Activated gamma-delta T cell treated with anti-CD3 and anti-CD28 coated beads, Interleukin-2, amount 50 U/mL, for 16 hours (primary cell): ENCODE measurements at places on chromosomes 1 and 21.

- no peak for DNase-seq
Measured at GRCh38 chr1:62318756-62319544, at the start of gene KANK4. TSS of gene KANK4 (minus strand) at chr1:62319434. CDS start at chr1:62281564, 37,870 bp downstream.

- no peak for DNase-seq
Measured at GRCh38 chr1:157834430-157834829, 7.2 kb downstream of the CD5L start.

DNA sequence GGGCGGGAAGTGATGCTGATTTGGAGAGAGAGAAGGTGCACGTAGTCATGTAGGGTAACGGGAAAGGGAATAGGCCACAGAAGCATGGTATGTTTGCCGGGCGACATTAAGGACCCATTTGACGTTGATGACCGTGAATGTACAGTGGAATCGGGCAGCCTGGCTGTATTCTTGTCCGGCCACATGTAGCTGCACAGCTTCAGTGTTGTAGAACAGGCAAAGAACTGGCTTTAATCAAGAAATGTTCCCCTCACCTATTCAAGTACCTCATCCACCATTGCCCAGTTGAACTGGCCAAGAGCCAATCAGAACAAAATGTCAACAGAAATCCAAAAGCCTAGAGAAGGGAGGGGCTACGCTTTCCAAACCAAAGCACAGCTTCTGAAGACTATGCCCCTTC lies 104.8 kb downstream of the DHRS3 start:
- no peak for DNase-seq

- no peak for DNase-seq
Measured at GRCh38 chr1:195141294-195141693, 1466.9 kb downstream of the KCNT2 start.

GRCh38 chr1:15858069-15858670 lies 10.7 kb downstream of the SPEN start:
- DNase-seq, result no peak

DNA sequence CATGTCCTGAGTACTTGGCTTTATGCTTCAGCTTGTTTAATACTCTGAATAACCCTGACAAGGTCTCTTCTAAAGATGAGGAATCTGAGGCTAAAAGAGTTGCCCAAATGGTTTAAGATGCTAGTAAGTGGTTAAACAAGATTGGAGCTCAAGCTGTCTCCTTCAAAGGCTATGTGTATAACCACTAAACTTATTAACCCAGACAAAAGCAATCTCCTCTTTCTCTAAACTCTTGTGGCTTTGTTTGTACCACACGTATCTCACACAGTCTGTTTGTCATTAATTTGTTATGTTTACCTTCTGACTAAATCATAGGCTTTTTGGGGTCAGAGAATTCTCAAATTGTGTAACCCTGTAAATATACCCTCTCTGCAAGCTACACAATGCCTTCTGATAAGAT lies 89.9 kb downstream of the HMCN1 start:
- no peak for DNase-seq

DNA sequence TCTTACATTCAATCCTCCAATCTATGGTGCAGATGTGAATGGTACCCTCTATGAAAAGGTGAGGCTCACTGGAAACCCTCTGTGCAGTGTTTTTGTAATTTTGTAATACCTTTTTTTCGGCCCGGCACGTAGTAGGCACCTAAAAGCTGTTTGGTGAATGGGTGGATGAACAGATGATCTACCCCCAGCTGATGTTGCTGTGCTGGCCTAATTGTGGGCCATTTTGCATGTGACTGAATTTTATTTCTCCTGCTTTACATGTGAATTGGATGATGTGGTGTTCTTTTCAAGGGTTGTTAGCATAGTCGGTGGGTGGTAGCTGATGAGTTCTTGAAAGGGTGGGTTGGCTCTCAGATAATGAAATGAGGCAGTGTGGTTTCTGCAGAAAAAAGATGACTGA lies 10.4 kb downstream of the KDM4A start:
- DNase-seq, result no peak

DNA sequence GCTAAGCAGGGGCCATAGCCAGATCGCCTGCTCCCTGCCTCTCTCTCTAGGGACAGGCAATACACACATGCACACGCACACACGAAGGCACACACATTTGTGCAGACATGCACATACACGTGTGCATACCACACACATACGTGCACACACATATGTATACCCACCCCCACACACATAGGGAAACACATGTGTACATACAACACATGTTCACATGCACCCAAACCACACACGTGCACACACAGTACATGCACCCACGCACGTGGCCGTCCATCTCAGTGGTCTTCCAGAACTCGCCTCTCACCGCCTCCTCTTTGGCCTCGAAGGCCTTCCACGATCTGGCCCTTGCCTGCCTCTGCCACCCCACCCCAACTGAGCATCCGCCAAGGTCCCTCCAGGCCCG lies 25.3 kb upstream of the PEX10 start:
- no peak for DNase-seq

GRCh38 chr1:211327346-211327921 lies 801 bp downstream of the TRAF5 start:
- DNase-seq, result no peak

DNA sequence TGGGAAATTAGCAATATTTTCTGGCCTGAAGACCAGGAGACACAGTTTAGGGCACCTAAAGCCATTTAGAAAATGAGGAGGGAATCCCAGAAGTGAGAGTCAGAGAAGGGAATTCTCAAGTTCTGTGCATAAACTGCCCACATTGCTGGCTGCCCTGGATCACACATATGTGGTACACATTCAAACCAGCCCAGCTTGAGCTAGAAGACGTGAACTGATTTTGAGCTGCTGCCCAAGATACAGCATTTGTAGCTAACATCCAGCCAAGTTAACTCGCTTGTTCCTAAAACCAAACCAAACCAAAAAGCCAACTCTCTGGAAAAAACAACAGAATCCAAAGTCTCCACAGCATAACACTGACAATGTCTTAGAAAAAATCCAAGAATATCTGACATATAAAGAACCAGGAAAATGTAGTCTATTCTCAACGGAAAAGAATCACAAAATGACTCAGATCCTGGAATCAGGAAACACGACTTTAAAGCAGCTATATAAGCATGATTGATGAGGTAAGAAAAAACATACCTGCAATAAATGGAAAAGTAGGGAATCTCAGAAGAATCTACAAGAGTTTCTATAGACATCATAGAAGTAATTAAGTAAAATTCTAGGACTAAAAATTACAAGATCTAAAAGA lies 18.2 kb upstream of the QSOX1 start:
- DNase-seq, result no peak

DNA sequence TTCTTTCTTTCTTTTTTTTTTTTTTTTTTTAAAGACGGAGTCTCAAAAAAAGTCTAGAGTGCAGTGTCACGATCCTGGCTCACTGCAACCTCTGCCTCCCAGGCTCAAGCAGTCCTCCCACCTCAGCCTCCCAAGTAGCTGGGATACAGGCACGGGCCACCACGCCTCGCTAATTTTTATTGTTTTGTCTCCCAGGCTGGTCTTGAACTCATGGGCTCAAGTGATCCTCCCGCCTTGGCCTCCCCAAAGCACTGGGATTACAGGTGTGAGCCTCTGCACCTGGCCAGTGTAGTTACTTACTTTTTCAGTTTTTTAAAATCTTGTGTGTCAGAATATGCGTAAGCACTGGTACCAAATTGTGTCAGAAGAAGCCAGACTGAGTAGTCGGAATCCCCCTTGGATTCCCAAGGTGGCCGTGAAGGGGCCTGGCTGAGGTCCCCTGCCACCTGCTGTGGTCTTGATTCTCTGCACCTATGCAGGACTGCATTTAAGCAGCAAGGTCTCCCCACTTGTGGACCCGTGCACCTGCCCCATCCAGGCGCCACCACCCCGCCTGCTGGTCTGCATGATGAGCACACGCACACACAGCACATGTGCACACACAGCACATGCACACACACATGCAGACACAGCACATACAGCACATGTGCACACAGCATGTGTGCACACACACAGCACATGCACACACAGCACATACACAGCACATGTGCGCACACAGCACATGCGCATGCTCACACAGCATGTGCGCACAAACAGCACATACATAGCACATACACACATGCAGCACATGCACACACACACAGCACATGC lies 47.5 kb downstream of the PCNT start:
- no peak for DNase-seq

GRCh38 chr1:193109619-193110018 lies 4.4 kb upstream of the GLRX2 start:
- DNase-seq, result no peak

- no peak for DNase-seq
Measured at GRCh38 chr1:39102537-39103327, 76.6 kb downstream of the NDUFS5 start.
